ENCODE measurements at places on chromosomes 2 and 18. TPM values are rescaled to one million over a fixed set of nuclear protein-coding genes. Genes with fewer than 3 reads are reported as not detected.

DNA sequence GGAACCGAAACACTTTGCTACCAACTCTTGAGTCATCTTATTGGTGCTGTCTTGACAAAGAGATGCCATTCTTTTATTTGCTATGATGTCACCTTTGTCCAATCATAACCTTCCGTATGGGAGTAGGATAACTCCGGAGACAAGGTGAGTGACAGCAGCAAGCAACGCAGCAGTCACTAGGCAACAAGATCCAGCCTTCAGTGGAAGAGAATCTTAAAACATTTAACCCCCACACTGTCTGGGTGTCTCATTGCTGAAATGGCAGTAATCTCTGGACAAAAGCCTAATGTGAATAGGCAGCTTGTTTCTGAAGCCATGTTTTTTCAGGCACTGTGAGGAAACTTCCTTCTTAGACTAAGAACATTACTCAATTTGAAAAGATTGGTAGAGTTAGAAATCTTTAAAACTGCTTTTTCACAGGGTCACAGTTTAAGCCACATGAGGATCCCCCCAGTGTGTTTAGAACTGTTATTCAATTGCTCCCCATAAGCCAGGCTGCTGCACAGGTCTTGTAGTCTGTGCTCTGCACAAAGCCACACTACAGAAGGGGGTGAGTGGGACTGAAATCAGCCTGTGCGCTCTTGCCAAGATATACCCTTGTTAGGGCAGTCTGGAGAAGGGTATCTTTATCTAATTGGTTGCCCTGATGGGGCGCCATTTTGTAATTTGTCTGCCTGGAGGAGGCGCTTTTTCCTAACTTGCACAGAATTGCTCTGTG lies 131.5 kb upstream of the STON1 start:
- no peak for DNase-seq

GRCh38 chr18:57436965-57437333 lies 1.8 kb downstream of the ONECUT2 start:
- DNase-seq, result no peak

GRCh38 chr2:51866361-51866760 lies 834.4 kb upstream of the NRXN1 start:
- no peak for DNase-seq

DNA sequence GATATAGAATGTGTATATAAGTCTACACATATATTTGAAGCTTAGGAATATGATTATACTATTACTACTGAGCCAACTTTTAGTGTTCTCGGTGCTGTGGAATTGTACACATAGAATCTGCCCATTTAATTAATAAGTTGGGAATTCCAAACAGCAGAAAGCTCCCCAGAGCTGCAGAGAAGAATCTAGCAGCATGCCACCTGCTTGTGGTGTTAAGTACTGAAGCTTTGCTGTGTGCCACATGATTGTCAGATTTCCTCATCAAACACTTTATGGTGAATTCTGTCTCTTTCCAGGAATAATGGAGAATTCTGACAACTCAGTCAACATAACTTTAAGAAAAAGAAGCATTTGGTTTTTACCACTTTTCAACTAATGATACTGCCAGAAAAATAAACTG lies 117.8 kb downstream of the WDSUB1 start:
- no peak for DNase-seq

DNA sequence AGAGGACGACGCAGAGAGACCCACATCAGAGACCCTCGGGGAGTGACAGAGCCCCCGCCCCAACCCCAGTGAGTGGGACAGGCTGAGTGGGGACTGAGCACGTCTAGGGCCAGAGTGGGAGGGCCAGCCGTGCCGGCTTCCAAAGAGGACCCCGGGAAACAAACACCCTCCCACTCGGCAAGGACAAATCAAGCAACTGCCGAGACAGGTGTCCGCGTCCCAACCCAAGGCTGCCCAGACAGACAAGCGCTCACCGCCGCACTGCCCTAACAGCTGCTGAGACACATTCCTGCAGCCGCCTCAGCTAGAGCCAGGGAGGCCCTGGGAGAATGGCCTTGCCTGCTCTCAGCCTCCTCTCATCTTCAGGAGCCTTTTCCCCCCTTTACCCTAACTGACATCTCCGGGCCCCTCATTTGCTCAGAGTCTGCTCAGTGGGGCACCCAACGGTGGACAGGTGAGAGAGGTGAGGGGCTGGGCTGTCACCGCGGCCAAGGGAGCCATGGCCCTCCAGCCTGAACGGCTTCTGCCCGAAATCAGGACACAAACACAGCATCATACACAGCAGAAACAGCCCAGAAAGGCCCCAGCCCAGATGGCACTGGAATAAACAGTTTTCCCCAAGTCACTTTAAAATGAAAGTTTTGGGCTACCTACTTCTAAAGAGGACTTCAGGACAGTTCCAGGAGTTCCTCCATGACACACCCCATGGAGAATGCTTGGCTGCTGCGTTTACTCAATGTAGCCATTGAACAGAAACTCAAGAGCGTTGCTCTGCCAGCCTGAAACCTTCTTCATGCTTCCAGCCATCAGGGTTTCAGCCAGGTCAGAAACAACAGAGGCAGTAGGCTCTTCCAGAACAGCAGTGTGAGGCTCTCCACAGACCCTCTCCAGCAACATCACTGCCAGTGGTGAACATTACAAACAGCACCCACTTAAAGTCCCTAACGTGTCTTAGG lies 23.6 kb downstream of the SLC66A2 start:
- no peak for DNase-seq

GRCh38 chr2:38268691-38269327 lies 108.3 kb downstream of the ATL2 start:
- no peak for DNase-seq

GRCh38 chr2:144117086-144117485 lies 402.8 kb downstream of the ZEB2 start:
- DNase-seq, result no peak

DNA sequence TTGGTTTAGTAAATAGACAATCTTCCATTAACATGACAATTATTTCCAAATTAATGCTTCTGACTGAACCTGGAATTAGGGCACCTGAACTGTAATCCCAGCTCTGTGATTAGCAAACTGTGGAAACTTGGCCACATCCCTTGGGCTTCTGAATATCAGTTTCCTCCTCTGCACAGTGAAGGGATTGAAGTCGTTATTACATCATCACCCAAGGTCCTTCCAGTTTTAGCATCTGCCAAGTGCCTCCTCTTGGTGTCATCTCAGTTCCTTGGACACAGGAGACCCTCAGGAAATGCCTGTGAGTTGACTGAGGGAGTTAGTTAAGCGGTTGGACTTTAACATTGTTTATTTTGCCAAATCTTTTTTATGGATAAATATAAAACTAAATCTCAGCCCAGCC lies 64.8 kb downstream of the MOGAT1 start:
- DNase-seq, result no peak

DNA sequence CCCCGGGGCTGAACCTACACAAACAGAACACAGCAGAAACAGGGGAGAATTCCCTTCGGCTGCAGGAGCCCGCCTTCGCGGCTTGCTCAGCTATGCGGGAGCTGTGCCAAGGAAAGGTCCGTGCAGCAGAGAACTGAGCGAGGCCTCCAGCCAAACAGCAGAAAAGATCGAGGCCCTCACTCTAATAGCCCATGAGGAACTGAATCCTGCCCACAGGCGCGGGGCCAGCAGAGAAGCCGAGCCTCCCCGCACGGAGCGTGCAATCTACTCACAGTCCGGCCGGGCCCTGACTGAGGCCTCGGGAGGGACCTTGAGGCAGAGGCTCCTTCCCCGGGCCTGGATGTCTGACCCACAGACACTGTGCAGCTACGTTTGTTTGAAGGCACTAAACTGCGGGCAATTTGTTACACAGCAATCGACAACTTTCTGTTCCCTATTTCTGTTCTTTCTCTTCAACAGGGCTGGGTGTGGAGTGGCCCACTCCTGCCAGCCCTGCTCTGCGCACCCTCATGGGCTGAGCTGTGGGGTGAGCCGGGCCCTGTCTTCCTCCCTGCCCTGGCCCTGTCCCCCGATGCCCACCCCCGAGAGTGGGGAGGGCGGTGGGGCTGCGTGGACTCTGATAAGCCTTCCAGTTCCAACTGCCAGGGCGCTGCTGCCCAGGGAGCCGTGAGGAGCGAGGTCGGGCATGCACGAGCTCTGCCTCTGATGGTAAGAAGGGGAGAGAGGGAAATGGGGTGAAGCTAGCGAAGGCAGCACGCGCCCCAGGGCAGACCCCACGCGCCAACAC lies 13.7 kb downstream of the HES6 start:
- no peak for DNase-seq

DNA sequence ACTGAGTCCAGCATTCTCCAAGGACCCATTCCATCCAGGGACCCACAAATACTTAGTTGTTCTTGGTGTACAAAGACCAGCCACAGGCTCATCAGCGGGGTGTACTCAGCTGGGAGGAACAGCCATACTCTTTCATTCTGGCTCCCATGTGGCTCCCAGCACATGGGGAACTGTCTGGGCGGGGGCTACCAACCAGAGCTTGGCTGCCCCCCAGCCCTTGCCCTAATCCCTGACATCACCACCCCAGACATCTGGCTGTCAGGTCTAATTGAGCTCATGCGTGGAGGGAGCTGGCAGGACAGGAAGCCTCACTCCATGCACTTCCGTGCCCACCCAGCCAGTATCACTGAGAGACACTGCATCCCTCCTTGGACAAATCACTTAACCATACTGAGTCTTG lies 283.6 kb downstream of the DYSF start:
- no peak for DNase-seq

DNA sequence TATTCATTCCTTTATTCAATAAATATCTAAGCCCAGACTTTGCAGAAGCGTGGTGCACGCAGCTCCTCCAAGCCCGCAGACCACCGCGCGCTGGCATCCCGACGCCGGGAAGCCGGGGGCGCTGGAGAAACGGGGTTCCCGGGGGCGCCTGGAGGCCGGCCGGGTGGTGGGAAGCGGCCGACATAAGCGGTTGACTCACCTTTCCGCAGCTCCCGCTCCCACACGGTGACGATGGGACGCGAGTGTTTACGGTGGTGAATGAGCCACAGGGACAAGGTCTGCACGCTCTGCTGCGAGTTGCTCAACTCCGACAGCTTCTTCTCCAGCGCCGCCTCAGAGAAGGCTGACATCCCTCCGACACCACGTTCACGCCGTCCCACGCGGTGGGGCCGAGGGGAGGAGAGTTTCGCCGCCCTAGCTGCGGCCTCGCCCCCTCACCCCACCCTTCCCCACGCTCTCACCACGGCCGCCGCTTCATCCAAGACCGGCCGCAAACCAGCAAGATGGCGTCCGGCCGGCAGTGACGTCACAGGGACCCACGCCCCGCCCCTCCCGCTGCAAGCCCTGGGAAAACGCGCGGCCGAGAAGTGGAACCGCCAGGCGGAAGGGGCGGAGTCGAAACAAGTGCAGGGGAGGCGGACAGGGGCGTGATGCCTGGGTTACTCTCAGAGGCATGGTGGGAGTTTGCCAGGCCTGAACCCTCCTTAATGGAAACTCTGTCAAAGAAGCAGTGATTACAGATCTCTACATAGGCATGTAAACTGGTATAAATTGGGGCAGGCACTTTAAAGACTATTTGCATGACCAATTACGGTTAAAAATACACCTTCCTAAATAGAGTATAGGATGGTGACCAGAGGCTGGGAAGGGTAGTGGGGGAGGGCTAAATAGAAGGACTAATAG lies at the start of gene RPRD1A:
RPRD1A (minus strand) TSS at position 505 of the 903 bp plus-strand sequence; CDS start at position 350, 155 bp downstream.
- peak; percentile 93 for DNase-seq

DNA sequence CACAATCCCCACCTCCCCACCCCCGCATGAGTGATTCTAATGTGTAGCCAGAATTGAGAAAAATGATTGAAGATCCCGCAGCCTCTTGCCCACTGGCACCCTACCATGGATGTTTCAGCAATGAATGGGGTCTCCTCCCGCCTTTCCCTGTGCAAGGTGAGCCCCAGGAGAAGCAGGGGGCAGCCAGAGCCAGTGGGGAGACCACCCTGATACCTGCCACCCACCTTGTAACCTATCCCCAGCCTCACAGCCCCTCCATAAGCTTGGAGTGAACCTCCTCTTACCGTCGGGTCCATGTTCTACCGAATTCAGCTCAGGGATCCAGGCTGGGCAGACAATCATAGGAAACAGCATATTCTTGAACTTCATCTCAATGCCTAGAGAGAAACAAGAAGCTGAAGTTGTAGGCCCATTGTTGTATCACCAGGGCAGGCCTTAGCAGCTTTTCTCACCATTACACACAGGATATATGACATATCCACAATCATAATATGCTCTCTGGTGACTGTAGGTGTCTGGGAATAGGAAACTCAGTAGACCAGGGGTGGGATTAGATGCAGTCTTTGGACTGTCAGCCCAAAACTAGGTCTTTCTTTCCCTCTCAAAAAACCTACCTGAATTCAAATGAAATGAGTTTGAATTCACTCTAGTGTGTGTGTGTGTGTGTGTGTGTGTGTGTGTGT lies 30.9 kb downstream of the XDH start:
- DNase-seq, result no peak

DNA sequence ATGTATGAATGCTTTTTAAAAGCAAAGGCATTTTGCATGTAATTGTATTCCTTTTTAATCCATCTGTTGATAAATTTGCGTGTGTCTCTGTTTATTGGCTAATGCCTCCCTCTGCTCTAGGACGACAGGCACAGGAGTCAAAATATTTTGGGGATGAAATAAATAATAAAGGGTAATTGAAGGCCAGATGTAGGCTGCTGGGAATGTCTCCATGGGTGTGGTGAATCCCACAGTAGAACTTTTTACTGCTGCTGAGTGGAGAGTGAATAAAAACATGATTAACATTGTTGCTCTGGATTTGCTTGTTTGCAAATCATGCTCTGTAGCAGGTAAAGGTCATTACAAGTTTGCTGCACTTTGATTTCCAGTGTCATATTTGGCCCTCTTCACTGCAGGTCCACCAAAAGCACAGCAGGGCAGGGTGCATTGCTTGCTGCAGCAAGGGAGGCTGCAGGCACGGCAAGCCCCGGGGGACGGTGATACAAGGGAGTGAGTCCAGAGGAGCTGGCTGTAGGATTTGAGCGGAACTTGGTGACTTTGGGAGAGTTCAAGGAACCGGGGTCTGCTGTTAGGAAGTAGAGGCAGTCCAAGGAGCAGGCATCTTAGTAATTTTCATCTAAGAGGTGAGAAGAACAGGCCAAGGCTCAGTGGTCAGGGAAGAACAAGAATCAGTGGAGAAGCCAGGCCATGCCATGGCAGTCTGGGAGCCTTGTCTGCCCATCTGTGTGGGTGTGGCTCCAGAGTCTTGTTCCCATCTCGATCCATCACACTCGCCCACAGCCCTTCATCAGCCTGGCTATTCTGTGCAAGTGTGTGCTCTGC lies 201.5 kb upstream of the RAB6C start:
- no peak for DNase-seq

DNA sequence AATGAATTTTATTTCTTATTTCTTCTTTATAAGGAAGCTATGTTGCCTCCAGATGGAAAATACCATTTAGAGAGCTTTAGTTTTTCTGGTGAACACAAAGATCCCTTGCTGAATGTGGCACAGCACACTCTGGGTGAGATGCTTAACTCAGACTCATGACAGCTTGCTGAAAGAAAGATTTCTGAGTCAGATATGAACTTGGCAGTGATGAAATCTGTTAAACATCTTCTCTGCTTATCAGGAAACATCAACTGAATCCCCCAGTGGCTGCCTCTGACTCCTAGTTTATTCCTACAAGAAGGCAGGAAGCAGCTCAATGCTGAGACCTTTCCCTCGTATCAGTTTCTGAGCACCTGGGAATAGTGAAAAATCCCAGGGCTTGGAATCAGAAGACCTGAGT lies 162.8 kb downstream of the OSR1 start:
- no peak for DNase-seq

DNAJC5G gene
- not detected for total RNA-seq

PSD4 gene
- total RNA-seq, result 141 TPM

RGPD8 gene
- total RNA-seq, result 60.6 TPM

YPEL5 gene
- total RNA-seq, result 922 TPM

CYP27C1 gene
- not detected for total RNA-seq

MYOM1 gene
- 3.2 TPM for total RNA-seq

Data from T-helper 17 cell (primary cell).